ENCODE measurements at places on chromosomes 5 and 9. TPM values are rescaled to one million over a fixed set of nuclear protein-coding genes. Genes with fewer than 3 reads are reported as not detected.

DNA sequence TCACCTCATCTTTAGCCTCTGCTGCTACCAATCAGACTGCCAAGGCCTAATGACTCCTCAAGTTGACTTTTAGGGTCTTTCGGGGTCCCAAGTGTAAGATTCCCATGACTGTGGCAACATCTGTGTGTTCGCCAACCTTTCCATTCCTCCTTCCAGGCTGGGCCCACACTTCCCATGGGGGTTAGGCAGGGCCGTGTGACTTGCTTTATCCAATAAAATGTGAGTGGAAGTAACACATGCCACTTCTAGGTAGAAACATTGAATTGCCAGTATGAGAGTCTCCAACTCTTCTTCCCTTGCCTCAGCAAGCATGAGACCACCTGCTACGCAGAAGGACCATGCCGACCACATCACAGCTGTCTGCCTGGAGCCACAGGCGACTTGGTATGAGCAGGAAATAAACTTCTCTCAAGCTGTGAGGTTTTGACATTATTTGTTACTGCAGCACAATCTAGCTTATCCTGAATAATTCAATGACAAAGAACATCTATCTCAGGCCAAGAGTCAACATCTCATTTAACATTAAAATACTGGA is 190.4 kb upstream of the IER5L start:
- H3K4me3 ChIP-seq: no peak overlapping the region
- no peak for DNase-seq
- no peaks in the 10 kb centered on the region for H3K4me1 ChIP-seq
- H3K27ac ChIP-seq: peak overlapping the region; percentile 20
- H3K36me3 ChIP-seq: peaks cover 8% of the 10 kb centered on the region
- peaks cover 2% of the 10 kb centered on the region for H3K27me3 ChIP-seq

DNA sequence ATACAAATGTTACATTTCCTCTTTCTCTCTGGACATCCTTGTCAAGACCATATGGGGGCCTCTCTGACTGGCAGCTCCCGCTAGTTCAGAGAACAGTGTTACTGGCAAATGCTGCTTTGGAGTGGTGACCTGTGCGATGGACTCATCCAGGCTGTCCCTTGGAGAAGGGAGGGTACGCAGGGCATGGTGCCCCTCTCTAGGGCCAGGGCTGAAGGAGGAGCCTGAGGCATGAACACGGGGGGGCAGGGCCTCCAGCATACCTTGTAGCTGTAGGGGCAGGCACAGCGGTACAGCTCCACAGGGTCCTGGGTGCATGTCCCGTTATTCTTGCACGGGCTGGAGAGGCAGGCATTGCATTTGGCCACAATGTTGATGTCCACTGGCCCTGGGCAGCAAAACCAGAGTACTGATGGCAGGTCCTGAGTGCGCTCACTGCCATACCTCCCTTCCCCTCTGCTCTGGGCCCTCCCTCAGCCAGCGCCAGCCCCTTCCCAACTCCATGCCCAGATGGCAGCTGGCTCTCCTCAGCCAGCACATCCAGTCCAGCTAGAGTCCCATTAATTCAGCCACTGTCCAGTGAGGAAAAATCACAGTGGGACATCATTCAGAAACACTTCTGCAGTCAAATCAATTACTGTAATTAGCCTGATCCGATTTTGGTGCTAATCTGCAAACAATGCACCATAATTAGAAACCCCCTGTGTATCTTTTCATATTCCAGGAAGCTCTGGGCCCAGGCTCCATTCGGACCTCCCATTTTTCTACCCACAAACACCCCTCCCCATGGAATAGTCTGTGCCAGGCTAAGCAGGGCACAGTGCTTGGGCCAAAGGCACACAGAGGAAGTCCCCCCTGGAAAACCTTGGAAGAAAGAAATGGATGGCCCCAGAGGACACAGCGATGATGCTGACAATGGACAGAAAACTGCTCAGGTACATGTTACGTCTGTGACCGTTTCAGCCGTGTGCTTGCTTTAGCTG is 128.8 kb upstream of the PANK3 start:
- no peak overlapping the region for H3K27ac ChIP-seq
- H3K4me3 ChIP-seq: no peak overlapping the region
- H3K36me3 ChIP-seq: no peaks in the 10 kb centered on the region
- no peak for DNase-seq
- peaks cover 10% of the 10 kb centered on the region for H3K4me1 ChIP-seq

DNA sequence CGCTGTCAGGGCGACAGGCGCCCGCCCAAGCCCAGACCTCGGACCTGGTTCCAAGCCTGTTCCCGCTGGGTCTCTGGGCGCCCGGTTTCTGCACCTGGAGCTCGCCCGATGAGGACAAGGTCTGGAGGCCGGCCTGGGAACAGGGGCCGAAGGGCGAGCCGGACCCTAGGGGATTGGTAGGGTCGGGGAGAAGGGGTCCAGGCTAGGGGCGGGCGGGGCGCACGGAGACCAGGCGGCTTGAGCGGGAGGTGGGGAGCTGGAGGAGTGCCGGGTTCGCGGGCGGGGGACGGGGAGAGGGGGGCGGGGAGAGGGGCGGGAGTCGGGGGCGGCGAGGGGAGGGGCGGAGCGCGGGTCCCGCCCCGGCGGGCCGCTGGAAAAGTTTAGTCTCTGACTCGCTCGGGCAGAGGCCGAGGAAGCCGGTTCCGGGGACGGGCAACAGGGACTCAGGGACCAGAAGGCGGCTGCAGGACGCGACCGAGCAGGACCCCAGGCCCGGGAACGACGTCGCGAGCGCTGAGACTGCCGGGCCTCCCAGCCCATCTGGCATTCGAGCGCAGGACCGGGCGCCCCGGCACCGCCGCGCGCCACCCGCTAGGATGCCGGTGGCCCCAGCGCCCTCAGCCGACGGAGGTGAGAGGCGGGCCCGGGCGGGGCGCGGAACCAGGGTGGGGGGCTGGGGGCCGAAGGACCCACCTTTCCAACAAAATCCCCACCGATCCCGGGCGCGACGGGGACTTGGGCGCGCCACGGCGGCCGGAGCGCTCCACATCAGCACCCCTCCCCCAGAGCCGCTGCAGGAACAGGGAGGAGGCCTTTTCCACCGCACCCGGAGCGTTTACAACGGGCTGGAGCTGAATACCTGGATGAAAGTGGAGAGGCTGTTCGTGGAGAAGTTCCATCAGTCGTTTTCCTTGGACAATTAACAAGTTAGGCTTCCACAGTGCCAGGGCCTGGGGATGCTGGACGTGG is at the start of gene S1PR3:
Gene S1PR3, plus strand, starts transcription at position 403 of the 969 bp plus-strand sequence. CDS start 9,733 bp downstream, outside the sequence.
- no peak within 1 kb of the TSS for H3K27ac ChIP-seq
- no peaks in the 10 kb centered on the region for H3K36me3 ChIP-seq
- peak; percentile 64 for DNase-seq
- peaks cover 4% of the 10 kb centered on the region for H3K27me3 ChIP-seq
- H3K4me1 ChIP-seq: no peaks in the 10 kb centered on the region

C9 gene
- total RNA-seq: not detected

ZFYVE16 gene
- 51.5 TPM for total RNA-seq

Data from glutamatergic neuron (in vitro differentiated cells).